ENCODE measurements at places on chromosomes 11 and 22.
A peak's percentile ranks its signal among the peaks of the same experiment; 100 is the strongest.

- peak; percentile 86 for DNase-seq
Measured at GRCh38 chr11:60951904-60952741, at the start of gene SLC15A3. Gene SLC15A3, minus strand, starts transcription at chr11:60952176. Its CDS starts 625 bp downstream, at chr11:60951551.

- peak; percentile 63 for DNase-seq
Measured at GRCh38 chr11:96254087-96254486, 88.9 kb downstream of the MAML2 start.

- DNase-seq, result peak; percentile 46
Measured at GRCh38 chr11:16902781-16903378, 111.3 kb downstream of the PLEKHA7 start.

GRCh38 chr11:66151273-66151672 is 81.2 kb downstream of the PACS1 start:
- no peak for DNase-seq

DNA sequence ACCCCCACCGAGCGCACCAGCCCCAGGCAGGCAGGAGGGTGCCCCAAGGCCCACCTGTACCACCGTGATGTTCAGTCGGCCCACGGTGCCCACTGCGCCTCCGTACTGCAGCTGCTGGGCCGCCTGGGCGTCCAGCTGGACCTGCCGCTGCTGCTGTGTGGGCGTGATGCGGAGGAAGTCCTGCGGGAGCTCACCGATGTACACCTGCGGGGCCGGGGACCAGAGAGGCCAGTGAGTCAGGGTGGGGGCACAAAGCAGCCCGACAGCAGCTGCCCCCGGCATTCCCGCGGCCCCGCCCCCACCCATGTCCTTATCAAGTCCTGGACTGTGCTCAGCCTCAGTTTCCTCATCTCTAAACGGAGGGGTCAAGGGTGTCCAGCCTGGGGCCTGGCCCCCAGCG is 13.8 kb downstream of the TOLLIP start:
- no peak for DNase-seq

DNA sequence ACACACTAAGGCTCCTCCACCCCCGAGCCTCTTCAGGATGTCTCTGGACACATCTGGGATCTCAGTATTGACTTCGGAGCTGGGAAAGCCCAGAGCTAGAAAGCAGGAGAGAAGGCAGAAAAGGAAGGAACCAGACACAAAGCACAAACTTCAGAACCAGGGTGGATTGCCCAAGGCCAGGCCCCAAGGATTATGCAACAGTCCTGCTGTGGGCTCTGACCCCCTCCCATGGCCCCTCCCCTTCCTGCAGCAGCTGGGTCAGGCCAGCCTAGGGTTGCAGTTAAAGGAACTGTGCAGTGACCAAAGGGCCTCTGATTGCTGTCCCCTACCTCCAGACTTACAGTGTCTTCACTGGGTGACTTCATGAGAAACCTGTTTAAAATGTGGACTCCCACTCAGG is 5.3 kb downstream of the KCNE3 start:
- no peak for DNase-seq

DNA sequence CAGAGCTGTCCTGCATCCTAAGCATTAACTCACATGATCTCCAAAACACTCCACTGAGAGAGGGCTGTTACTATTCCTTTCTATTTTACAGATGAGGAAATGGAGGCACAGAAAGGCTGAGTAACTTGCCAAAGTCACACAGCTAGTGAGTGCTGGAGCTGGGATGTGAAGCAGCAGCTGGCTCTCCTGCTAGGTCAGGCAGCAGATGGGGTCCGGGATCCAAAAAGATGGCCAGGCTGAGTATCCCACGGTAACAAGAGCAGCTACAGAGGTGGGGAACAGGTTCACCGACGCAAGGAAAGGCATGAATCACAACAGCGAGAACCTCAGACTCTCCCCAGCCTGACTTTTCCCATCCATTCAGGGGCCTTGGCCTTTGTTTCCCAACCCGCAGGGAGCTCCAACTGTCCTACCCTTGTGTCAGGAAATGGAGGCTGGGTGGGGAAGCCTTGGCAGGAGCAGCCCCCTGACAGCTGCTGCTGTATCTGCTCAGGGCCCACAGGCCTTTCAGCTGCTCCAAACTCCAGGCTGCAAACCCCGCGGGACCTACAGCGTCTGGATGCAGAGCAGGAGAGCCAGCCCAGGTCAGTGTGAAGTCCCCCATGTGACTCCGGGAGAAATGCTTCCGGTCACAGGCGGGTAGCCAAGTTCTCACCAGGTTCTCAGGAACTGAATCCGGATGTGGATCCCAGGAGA is 29.5 kb downstream of the DKK3 start:
- DNase-seq, result no peak

DNA sequence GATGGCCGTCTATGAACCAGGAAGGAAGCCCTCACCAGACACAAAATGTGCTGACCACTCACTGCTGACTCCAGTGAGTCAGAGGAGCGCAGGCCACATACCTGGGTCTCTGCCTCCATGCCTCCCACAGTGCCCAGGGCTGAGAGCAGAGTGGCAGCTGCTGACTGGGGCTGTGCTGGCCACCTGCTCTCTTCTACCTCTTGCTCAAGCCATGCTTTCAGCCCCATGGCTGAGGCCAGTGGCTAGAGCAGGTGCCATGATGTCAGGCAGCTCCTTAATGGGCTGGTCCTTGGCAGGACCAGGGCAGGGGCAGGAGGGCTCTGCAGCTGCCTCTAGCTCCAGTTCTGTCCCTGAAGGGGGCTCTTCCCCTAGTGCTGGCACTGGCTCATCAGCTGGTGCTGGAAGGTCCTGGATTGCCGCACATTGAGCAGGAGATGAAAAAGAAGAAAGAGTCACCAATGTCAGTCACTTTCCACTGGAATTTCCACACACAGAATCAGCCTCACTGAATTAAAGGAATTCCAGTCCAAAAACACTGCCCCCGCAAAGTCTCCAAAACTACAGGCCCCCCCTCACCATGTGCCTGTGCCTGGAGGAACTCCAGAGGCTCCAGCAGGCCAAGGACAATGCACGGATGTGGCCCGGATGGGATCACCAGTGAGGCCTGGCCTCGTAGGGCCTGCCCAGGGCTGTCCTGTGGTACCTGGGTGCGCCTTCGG is 86.4 kb downstream of the GGTLC2 start:
- DNase-seq, result no peak

- DNase-seq, result no peak
Measured at GRCh38 chr11:130128626-130129025, 31.0 kb upstream of the ST14 start.

GRCh38 chr11:119167933-119168332 is 592 bp upstream of the NLRX1 start:
- DNase-seq, result no peak

DNA sequence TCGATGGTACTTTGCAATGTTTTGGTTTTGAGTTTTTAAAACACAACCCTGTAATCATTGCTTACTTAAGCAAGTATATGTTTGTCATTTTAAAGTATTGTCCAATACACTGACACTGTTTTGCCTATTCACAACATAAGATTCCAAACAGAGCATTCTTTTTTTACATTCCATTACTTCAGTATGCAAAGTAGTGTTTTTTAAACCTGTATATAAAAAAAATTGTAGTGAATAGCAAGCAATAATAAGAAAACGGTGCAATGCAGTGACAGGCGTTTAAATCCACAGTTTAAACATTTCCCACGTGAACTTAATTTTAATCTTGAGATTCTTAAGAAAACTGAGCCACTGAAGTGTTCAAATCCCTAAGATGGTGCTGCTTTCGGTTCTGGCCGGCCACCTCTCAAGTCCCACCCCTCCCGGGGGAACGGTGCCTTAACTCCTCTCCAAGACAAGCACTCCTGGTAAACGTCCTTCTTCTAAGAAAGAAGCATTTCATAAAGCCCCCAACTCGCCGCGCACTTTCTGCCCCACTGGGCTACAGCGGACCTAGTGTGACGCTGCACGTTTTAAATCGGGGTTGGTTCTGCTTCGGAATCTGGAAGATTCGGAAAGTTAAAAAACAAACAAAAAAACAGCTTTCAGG is 2.9 kb downstream of the PGR start:
- DNase-seq, result no peak

- DNase-seq, result no peak
Measured at GRCh38 chr11:61505640-61506155, 2.9 kb upstream of the LRRC10B start.

DNA sequence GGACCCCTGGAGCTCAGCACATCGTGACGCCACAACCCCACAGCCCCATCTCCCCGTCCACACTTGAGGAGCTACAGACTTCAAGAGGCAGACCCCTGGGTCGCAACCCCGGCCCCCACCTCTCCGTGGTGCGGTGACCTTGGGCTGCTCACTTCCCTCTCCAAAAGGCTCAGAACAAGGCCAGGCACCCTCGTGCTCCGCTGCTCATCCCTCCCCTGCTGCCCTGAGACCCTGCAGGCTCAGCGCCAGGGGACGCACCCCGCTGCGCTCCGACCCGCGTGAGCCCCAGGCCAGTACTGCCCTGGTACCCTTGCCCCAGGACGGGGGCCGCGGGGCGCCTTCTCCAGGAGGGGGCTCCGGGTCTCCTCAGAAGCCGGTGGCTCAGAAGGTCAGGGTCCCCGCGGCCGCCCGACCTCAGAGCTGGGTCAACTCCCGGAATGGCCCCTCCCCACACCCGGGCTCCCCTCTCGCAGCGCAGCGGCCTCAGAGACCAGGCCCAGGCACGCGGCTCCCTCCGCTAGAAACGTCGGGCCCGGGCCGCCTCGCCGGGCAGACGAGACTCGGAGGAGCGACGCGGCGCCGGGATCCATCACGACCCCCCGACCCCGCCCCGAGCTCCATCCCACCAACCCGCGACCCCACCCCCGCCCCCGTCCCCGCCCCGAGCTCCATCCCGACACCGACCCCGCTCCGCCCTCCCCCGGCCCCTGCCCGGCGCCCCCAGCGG is 563 bp downstream of the GATD1 start:
- peak; percentile 79 for DNase-seq
